SHP77 (cell line): ENCODE measurements at places on chromosomes 7 and 10.

DNA sequence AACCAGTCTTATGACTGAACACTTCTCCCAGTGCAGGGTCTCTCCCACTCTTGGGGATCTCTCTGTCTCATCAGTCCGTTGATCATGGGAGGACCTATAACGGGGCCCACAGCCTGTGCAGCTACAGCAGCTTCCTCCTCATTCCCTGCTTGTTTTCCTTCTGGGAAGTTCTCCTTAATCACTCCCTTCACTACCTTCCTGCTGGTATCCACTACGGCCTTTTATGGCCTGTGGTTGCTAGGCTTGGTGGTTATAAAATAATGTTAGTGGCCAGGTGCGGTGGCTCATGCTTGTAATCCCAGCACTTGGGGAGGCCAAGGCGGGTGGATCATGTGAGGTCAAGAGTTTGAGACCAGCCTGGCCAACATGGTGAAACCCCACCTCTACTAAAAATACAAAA lies 3.5 kb upstream of the ZNF282 start:
- DNase-seq, result no peak

GRCh38 chr10:116136261-116136660 lies 136.7 kb downstream of the GFRA1 start:
- no peak for DNase-seq

- DNase-seq, result peak; percentile 10
Observed at GRCh38 chr10:91006001-91006751, 85.3 kb upstream of the ANKRD1 start.

DNA sequence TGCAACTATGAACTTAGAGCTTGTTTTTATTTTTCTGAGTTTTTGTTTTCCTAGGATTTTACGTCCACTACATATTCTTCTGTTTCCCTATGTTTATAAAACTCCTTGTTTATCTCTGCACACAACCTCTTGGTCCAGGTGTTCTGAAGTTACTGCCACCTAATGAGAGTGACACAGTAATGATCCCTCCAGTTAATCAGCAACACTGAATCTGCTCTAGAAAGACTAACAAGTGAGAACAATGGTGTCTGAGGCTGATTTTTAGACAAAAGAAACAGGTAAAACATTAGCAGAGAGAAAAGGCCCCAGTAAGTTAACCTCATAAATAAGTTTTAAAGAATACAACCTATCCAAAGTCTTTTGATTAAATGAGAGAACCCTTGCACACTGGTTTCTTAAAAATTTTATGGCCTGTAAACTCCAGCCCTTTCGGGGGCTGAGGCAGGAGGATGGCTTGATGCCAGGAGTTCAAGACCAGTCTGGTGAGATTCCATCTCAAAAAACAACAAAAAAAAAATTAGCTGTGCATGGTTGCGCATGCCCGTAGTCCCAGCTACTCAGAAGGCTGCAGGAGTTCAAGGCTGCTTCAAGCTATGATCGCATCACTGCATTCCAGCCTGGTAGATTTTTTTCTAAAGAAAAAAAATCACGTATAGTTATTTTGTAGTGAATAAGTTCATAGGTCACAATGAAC lies 397.6 kb downstream of the MAGI2 start:
- DNase-seq, result no peak

- no peak for DNase-seq
Observed at GRCh38 chr10:75682649-75683557, 251.5 kb downstream of the LRMDA start.

DNA sequence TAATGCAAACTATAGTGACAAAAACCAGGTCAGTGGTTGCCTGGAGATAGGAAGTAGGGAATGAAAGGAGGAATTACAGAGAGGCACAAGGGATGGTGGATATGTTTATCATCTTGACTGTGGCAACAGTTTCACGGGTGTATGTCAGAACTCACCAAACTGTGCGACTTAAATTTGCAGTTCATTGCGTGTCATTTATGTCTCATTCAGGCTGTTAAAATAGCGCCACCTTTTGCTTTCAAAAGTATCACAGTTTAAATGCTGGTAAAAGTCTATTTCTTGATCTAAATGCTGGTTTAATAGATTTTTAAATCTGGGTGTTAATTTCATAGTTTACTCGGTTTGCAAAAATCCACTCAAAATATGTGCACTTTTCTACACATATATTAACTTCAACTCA lies 51.0 kb downstream of the PTTG1IP2 start:
- no peak for DNase-seq

GRCh38 chr10:24120646-24121045 lies 88.3 kb upstream of the KIAA1217 start:
- DNase-seq, result no peak

DNA sequence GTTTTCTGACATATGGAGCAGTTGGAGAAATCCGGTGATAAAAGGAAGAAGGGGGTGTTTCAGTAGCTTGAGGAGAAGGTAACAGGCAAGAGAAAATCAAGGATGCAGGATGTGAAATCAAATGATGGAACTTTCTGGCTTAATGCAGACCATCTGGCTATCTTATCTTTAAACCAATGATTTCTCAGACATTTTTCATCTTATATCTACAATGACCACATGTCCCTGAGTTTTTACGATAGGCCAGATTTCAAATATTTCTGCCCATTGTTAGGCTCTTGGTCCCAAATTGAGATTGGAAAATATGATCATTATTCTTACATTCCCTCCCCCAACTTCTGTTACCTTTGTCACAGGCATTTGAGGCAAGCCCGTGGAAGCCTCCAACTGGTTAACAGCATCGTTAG lies 486.8 kb downstream of the SUGCT start:
- DNase-seq, result no peak

DNA sequence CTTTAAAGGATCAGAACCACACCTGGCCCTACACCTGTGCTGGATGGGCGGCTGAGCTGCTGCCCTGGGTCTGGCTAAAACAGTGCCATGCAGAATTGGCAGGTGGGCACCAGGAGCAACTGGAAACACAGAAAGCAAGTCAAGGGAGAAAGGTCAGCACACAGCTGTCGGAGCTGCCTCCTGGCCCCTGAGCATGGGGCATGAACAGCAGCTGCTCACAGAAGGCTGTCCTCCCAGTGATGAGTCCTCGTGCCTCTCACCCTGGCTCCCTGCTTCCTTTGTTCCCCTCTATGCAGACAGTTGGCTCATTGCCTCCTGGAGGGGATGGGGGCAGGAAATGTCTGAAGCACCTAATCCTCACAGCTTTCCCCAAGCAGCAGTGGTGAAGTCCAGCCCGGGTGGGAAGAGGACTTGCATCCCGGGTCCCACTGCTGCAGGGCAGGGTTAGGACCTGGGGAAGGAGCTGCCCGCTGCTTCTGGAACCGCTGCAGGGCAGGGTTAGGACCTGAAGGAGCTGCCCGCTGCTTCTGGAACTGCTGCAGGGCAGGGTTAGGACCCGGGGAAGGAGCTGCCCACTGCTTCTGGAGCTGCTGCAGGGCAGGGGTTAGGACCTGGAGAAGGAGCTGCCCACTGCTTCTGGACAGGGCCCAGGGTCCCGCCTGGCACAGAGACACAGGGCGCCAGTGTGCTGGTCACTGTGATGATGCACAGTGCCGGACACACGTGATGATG lies 37.3 kb downstream of the VIPR2 start:
- DNase-seq, result peak; percentile 84

GRCh38 chr7:124784879-124785818 lies 19.6 kb upstream of the GPR37 start:
- DNase-seq, result peak; percentile 46

GRCh38 chr7:104415700-104416099 lies 87.3 kb downstream of the LHFPL3 start:
- no peak for DNase-seq

- DNase-seq, result no peak
Observed at GRCh38 chr10:110808615-110809014, 63.1 kb upstream of the PDCD4 start.

GRCh38 chr10:56012101-56012500 lies 349.0 kb downstream of the ZWINT start:
- DNase-seq, result no peak

- no peak for DNase-seq
Observed at GRCh38 chr10:106312087-106312486, 852.4 kb downstream of the SORCS1 start.

DNA sequence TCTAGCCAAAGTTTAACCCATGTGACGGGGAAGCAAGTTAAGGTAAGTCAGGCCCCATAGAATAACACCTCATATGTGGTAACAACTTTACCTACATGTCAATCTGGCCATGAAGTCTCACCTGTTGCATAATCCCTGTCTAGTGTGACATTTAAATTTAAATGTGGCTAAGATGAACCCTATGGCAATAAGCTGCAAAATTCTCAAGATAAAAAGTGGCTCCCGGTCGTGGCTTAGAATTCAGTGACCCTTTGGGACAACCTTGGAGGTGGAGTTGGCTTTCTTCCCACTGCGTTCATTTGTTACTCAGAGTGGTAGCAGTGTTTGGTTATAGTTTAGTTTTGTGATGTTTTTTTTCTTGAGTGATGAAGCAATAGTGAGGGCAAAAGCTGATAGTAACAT lies 90.6 kb downstream of the ARID5B start:
- DNase-seq, result no peak

DNA sequence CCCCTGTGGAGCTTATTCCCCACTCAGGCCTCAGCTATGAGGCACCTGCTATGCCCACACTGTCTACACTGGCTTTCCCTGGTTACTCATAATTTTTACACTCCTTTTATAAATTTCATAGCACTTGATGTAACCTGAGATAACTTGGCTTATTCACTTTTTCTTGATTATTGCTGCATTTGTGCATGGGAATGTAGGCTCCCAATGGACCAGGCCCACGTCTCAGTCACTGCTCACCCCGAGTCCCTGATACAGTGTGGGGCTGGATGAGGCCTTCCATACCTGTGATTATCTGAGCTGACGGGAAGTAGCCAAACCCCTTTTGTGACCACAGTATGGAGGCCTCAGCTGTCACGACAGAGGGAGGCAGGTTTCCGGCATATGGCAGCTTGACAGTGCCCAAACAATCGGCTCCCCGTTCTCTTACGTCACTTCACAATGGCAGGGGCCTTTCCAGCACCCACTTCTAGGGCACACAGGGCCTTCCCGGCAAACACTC lies 645.3 kb downstream of the ACTR3B start:
- no peak for DNase-seq

DNA sequence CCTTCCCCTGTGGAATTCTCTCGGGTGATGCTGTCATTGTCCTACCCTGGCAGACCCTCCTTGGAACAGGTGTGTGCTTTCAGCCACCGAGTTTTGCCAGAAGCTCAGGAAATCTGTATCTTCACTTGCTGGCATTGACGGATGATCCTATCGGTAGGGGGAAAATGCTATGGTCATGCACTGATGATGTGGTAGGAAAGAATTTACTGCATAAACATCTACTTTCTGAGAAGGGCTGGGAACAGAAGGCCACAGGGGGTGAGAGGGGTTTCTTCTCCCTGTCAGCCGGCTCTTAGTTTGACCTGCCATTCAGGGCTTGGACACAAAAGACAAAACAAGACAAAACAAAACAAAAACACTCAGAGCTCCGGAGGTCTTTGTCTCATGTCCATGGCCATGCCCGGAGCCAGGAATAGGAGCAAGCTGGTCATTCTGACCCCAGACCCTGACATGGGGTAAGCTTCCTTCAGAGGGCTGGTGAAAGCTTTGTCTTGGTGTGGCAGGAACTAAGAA lies 43.6 kb upstream of the CARD11 start:
- no peak for DNase-seq

DNA sequence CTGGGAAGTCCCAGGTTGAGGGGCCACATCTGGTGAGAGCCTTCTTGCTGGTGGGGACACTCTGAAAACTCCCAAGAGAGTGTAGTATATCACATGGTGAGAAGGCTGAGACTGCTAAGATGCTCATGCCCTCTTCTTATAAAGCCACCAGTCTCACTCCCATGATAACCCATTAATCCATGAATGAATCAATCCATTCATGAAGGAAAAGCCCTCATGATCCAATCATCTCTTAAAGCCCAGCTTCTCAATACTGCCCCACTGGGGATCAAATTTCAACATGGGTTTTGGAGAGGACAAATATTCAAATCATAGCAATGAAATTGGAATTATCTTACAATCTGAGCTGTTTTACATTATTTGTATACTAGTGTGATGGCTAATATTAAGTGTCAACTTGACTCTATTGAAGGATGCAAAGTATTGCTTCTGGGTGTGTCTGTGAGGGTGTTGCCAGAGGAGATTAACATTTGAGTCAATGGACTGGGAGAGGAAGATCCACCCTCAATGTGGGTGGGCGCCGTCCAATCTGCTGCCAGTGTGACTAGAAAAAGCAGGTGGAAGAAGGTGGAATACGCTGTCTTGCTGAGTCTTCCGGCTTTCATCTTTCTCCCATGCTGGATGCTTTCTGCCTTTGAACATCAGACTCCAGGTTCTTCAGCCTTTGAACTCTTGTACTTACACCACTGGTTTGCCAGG lies 14.3 kb upstream of the UBE2D1 start:
- no peak for DNase-seq

GRCh38 chr7:88399696-88400240 lies 93.1 kb upstream of the STEAP4 start:
- DNase-seq, result no peak

DNA sequence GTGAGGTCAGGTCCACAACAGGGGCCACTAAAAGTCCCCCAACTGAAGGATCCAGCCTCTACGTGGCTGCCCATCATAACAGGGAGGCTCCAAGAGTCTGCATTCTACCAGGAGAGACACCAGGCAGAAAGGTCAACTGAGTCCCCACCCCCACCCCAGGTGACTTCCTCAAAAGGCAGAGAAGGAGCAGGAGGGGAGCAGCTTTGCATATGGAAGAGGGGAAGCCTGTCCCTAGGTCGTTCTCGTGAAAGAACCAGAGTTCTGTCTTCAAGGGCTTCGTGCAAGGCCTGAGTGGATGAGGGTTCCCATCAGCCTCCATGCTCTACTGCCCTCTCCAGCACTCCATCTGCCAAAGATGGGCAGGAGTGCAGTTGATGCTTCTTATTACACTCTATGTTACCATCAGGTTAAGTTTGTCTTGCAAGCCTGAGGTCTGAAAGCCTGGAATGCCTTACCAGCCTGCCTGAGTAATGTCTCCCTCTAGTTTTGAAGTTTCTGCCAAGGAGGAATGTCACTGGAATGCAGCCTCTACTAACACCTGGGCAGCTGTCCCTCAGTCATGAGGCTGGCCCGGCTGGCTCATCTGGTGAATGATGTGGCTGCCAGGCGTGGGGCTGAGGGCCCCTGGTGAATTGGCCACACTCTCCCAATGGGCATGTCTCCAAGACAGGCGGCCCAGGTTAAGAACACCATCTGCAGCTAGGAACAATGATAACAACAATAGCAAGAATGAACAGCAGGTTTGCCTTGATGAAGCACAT lies 54.3 kb upstream of the SMNDC1 start:
- DNase-seq, result no peak

GRCh38 chr10:75801121-75801520 lies 369.7 kb downstream of the LRMDA start:
- DNase-seq, result no peak
